ENCODE measurements at places on chromosomes 13 and 19.
A peak's percentile ranks its signal among the peaks of the same experiment; 100 is the strongest.

DNA sequence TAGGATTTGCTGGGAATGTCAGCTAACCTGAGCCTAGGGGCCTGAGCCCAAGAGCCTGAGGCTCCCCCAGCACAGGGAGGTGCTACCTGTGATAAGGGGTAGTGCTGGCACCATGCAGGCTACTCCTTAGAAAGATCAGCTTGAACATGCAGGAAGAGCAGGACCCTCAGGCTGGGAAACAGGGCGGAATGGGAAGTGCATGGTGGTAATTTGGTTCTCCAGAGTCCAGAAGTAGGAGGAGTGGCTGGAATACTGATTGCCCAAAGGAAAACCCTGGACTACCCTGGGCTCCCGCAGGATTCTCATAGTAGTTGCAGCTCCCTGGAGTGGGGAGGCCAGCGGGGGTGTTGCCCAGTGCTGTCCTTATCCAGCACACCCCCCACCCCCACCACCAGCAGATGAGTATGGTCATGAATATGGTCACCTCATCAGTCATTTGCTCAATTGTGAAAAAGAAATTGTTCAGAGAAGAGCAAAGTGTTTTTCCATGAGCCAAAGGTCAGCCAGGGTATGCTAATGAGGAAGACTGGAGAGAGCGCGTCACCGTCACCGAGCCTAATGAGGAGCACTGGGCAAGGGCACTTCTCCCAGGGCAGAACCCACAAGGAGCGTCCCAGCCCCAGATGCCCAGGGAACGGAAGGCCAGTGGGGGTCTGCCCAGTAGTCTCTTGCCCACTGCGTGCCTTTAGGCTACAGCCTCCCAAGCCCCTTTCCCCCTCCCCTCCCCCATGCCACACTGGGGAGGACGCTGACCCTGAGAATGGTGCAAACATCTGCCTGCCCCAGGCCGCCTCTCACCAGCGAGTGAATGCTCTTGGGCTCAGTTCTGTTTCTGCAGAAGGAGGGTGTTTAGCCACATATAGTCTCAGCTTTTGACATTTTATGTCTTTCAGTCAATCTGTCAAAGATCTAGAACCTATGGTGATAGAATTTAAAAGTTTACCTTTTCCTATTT is 5.3 kb downstream of the SLC25A15 start:
- no peak for DNase-seq
- no peaks in the 10 kb centered on the region for H3K36me3 ChIP-seq
- no peak overlapping the region for H3K27ac ChIP-seq
- H3K4me1 ChIP-seq = peaks cover 6% of the 10 kb centered on the region

GRCh38 chr13:58960888-58961287 is 1202.8 kb downstream of the DIAPH3 start:
- no peaks in the 10 kb centered on the region for H3K27me3 ChIP-seq
- H3K36me3 ChIP-seq = no peaks in the 10 kb centered on the region
- no peak overlapping the region for H3K27ac ChIP-seq
- no peak for DNase-seq
- no peaks in the 10 kb centered on the region for H3K4me1 ChIP-seq
- no peak overlapping the region for H3K4me3 ChIP-seq

GRCh38 chr13:31587698-31588266 is 151.5 kb upstream of the RXFP2 start:
- no peak for DNase-seq
- no peak overlapping the region for H3K27ac ChIP-seq

DNA sequence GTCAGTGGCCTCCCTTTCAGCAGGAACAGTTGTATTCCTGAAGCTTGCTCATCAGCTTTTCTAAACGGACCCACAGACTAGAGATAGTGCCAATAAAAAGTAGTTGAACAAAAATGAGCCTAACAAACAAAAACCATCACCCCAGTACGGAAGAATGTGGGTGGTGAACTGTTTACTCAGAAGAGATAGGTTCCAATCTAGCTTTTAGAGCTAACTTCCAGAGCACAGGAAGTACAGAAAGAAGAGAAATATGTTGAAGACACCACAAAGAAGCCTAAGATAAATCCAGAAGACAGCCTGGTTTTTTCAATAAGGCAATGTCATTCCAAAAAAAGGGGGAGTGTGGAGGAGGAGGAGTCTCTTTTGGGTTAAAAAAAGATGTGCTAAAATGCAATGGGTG is 2.8 kb upstream of the LMO7 start:
- H3K27me3 ChIP-seq = peaks cover 21% of the 10 kb centered on the region
- H3K4me1 ChIP-seq = peaks cover 10% of the 10 kb centered on the region
- no peak overlapping the region for H3K4me3 ChIP-seq
- H3K36me3 ChIP-seq = no peaks in the 10 kb centered on the region
- no peak overlapping the region for H3K27ac ChIP-seq
- no peak for DNase-seq

- H3K27me3 ChIP-seq = no peaks in the 10 kb centered on the region
- DNase-seq = no peak
- no peaks in the 10 kb centered on the region for H3K36me3 ChIP-seq
- no peak overlapping the region for H3K4me3 ChIP-seq
- H3K27ac ChIP-seq = no peak overlapping the region
- H3K4me1 ChIP-seq = no peaks in the 10 kb centered on the region
These were observed 417.1 kb downstream of the PCDH17 start for GRCh38 chr13:58048670-58049069.

DNA sequence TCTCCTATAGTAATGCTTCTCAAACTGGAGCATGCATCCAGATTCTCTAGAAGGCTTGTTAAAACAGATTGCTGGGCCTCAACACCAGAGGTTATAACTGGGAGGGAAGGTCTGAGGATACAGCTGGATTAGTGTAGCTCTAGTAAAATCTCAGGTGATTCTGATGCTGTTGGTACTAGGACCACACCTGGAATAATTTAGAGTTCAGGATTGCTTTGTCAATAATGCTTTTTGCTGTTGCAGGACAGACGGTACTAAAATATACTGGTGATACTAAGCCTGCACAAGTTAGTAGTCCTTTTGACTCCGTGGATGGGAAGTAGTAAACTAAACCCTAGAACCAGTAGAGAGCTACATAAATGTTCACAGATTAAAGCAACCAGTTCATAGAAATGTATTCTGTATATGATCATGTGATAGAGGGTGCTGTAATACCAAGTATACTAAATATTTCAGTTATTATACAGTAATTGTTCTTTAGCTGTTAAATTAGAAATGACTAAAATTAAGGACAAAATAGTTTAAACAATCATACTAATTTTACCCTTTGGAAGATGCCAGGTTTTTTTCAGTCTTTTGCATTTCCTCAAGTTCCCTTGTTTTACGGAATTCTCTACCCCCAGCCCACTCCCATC is 258.2 kb upstream of the STARD13 start:
- H3K36me3 ChIP-seq = no peaks in the 10 kb centered on the region
- peak overlapping the region; percentile 76 for H3K4me3 ChIP-seq
- peak overlapping the region; percentile 95 for H3K27ac ChIP-seq
- no peaks in the 10 kb centered on the region for H3K27me3 ChIP-seq
- DNase-seq = no peak

- H3K27ac ChIP-seq = peak overlapping the region; percentile 43
- peaks cover 20% of the 10 kb centered on the region for H3K4me1 ChIP-seq
- H3K4me3 ChIP-seq = no peak overlapping the region
- H3K27me3 ChIP-seq = no peaks in the 10 kb centered on the region
These were observed 15.5 kb downstream of the PTGER1 start for GRCh38 chr19:14459703-14460102.

Measured in CD14-positive monocyte (primary cell).